ENCODE measurements at places on chromosomes 4 and X. TPM values are rescaled to one million over a fixed set of nuclear protein-coding genes. Genes with fewer than 3 reads are reported as not detected.

Gene SMIM10
- 4.1 TPM for total RNA-seq

Gene MMRN1
- total RNA-seq, result 12.5 TPM

Gene HELT
- total RNA-seq, result not detected

Gene ASB12
- total RNA-seq, result 0.14 TPM

Gene FAAH2
- total RNA-seq, result 5.1 TPM

Gene AADAT
- 2.4 TPM for total RNA-seq

Gene SPARCL1
- 539 TPM for total RNA-seq

Gene RAB40A
- 0.92 TPM for total RNA-seq

Gene CSAG1
- not detected for total RNA-seq

Gene APBB2
- total RNA-seq, result 44.9 TPM

Gene MAGEB16
- not detected for total RNA-seq

Gene SLC9A7
- total RNA-seq, result 6.2 TPM

Gene MAGEA4
- not detected for total RNA-seq

Gene NALF2
- total RNA-seq, result 1.8 TPM

Gene CXorf51A
- total RNA-seq, result not detected

Gene BEX3
- 96.0 TPM for total RNA-seq

Gene SPANXD
- not detected for total RNA-seq

All from mucosa of gallbladder (tissue), 1 donor.